ENCODE measurements at places on chromosomes 3 and 15.

- DNase-seq = no peak
Measured at GRCh38 chr3:172609750-172610149, 86.5 kb upstream of the TNFSF10 start.

DNA sequence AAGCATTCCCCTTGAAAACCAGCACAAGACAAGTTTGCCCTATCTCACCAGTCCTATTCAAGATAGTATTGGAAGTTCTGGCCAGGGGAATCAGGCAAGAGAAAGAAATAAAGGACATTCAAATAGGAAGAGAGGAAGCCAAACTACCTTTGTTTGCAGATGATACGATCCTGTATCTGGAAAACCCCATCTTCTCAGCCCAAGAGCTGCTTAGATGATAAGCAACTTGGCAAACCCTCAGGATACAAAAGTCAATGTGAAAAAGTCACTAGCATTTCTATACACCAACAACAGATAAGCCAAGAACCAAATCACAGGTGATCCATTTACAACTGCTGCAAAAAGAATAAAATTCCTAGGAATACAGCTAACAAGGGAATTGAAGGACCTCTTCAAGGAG is 403.7 kb upstream of the AZI2 start:
- no peak for DNase-seq

GRCh38 chr15:67142092-67142766 is 76.8 kb downstream of the SMAD3 start:
- no peak for DNase-seq

DNA sequence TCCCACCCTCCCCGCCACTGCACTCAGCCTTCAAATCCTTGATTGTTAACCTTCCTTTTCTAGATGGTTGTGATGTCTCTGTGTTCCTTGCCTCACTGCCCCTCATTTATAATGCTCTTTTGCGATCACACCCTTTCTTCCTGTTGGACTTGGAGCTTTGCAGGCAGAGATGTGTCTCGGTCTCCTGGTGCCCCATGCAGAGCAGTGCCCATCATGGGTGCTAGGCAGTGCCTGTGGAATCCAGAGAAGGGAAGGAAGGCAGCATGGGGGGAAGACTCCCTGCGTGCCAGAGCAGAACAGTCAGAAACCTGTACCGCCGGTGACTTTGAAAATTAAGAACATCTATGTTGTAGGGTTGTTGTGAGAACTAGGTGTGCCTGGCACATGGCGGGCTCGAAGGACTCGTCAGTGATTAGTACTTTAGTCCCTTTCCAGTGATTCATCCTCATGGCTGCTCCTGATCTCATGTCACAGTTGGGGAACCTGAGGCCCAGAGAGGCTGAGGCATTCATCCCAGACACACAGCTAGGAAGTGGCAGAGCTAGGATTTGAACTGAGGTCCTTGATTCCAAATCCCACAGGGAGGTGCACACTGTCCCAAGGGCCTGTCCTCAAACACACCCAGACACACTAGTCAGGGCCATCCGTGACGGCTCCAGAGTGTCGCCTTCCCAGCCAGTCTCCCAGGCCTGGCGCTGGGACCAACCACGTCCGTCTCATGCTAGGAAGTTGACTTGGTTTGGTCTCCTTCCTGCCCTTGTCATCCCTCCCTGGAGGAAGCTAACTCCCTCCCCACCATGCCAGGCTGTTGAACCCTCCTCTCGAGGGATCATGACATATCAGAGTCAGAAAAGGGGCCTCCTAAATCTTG is 58.3 kb downstream of the SMAD6 start:
- no peak for DNase-seq

GRCh38 chr3:177770383-177771230 is 573.3 kb upstream of the TBL1XR1 start:
- no peak for DNase-seq

- no peak for DNase-seq
Measured at GRCh38 chr3:69821133-69821532, 81.9 kb downstream of the MITF start.

GRCh38 chr15:91863621-91864255 is 10.2 kb downstream of the SLCO3A1 start:
- DNase-seq = no peak

GRCh38 chr3:124587053-124587408 is 143.2 kb upstream of the UMPS start:
- no peak for DNase-seq

DNA sequence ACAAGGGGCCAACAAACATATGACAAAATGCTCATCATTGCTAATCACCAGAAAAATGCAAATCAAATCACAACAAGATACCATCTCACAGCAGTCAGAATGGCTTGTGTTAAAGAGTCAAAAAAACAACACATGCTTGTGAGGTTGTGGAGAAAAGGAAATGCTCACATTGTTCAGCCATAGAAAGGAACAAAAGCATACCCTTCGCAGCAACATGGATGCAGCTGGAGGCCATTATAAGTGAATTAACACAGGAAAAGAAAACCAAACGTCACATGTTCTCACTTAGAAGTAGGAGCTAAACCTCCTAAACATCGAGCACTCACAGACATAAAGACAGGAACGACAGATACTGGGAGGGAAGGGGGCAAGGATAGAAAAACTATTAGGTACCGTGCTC is 678.4 kb upstream of the GRM7 start:
- no peak for DNase-seq

- DNase-seq = no peak
Measured at GRCh38 chr3:12840591-12841148, 695 bp downstream of the RPL32 start.

DNA sequence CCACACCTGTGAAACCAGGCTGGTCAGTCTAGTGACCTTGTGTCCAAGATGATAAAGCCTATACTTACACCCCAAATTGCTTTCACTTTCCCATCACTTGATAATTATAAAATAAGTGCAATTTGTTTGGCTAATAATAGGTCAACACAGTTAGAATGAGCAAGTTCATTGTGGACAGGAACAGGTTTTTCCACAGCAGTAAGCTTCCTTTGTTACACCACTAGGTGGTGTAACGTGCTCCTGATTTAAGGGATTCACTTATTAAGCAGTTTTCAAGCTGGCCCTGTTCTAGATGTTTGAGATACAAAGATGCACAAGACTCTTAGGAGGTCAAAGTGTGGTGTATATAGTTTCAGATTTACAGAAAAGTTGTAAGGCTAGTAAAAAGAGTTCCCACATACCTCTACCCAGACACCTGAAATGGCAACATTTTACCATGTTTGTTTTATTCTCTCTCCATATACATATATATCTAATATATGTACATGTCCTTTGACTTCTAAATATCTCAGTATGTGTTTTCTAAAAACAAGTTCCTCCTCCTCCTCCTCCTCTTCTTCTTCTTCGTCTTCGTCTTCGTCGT is 6.8 kb upstream of the MFSD1 start:
- DNase-seq = no peak

DNA sequence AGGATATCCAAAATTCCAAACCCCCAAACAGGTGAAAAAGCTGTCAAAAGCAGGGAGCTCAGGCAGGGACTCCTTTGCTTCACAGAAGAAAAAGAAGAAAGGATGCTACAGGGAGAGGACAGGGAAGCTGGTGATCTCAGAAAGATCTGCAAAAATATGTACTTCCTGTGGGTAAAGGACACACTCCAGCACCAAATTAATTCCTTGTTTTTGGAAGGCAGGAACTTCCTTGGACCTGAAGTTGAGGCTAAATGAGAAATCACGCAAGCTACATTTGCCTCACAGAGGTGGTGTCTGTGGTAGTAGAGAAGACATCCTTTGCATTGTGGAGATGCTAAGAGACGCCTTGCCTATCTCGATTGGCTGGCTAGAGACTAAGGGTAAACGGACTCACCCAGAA is 26.7 kb upstream of the ANPEP start:
- DNase-seq = no peak

- no peak for DNase-seq
Measured at GRCh38 chr3:123621186-123621849, 36.5 kb upstream of the HACD2 start.

DNA sequence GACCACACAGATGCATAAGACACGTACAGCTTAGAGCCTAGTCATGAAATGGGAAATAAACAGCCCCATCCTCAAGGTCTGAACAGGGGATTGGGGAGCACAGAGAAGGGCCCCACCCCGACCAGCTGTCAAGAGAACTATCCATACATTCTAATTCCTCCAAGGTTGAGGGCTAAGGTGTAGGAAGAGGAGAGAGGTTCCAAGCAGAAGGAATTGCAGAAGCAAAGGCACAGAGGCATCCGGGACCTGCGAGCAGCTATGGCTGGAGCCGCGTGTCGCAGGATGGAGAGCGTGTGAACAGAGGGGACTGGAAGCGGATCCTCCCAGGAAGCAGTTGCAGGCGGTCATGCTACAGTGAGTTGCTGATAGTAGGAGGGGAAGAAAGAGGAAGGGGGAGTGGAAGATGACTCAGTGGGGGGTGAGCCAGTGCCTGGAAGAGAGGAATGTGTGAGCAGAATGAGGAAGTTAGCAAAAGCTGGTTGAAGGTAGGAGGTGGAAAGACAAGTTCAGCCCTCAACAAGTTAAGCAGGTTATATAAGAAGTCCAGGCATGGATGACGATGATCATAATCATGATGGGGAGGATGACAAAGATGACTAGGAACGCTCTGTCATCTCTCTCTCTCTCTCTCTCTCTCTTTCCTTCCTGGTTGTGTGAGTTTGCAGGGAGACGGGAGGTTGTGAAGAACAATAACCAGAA is 89.7 kb downstream of the LIPC start:
- DNase-seq = no peak

DNA sequence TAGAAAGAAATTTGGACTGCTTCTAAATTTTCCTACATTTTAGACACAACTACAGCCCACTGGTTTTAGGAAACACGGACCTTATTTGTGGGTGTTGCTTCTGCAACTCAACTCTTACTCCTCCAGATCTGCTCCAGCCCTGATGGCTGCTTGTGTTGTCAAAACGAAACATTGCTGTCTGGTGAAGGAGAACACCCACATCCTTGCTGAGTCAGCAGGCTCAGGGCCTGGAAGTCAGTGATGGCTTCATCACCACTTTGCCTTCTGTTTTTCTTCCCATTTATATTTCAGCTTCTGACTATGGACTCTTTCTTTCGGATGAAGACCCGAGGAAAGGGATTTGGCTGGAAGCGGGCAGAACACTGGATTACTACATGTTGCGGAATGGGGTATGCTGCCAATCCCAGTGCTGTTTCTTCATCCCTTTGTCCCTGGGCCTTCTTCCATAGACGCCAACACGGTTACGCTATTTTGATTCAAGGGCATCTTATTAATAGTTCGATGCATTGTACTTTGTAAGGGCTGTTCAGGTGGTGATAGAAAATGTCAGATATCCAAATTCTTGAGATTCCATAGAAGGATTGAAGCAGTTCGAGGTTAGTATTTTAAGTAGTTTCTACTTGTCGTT is 392.6 kb upstream of the TPM1 start:
- DNase-seq = no peak

DNA sequence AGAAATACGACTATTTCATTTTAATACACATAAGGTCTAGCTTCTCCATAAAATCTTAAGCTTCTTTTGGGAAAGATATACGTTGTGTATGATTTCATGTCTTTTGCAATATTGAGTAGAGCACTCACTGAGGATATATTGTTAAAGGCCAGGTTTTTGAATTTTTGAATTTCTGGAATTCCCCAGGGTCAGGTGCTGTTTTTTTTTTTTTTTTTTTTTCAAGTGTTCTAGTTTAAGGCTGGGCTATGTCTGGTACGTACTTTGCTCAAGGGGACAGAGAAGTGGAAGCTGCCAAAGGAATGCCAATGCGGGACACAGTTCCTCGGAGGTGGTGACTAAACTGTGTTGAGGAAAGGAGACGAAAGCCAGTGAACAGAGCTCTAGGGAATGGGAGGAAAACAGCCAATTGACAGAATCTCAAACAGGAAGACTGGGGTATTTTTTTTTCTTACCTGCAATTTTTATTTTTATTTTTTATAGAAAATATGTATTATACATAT is 510.5 kb upstream of the CBLB start:
- DNase-seq = no peak

DNA sequence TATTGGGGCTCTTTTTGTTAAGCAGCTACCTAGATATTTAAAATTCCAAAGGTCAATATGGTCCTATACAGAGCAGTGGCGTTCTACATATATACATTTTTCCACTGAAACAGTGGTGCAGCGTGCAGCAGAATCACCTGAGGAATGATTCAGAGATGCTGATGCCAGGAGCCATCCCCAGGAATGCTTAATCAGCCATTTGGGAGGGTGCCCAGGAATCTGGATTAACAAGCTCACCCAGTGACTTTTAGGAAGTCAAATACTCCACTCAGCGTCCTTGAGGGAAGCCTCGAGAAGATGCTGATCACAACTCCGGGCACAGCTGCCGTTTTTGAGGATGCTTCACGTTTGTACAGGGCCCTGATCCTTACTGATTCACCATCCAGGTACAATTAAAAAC is 82.6 kb upstream of the ARHGEF3 start:
- no peak for DNase-seq

DNA sequence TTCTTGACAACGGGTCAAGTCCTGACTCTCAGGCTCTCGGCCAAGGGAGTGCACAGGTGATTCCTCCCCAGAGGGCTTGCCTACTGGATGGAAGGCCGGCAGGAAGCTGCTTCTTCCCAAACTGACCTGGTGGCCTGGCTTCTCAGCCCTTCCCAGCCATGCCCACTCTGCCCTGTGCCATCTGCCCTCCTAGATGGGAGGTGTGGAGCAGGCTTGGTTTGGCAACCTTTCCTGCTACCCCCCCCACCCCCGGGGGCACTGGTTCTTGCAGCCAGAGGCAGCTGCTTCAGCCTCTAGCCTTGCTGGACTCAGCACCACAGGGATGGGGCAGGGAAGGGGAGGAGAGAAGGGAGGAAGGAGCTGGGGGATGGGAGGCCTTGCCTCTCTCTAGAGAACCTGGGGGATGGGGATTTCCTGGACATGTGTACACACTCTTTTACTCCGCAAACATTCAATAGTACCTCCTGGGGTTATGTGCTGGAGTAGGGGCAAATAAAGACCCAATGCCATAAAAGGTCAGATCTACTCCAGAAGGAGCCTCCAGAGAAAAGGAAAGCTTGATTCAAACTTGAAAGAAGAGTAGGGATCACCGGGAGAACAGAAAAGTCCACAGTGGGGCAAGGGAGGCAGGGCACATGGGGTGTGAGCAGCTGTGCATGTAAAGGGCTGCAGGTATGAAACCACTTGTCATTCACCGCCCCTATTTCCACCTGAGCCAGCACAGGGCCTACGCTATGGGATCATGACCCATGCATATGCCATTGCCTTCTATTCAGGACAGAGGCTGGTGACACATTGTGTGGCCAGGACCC is 4.2 kb upstream of the DAPK2 start:
- no peak for DNase-seq

DNA sequence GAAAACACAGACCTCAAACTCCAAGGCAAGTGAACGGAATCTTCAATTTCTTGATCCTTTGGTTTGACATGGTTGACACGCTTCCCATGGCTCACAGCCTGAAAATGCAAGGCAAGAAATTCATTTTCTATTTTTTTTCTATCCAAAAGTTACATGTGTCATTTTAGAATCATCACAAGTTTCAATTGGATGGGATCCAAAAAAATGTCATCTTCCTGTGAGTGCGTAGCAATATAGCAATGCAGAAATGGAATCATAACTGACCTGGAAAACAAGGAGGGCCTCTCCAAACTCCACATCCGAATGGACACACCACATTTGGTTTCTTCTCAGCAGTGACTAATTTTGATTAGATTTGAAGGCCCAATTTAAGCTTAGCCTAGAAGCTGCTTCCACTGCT is 175.8 kb upstream of the ATP11B start:
- DNase-seq = no peak
